SIG-M5 (cell line): ENCODE measurements at places on chromosomes 16 and 17.

DNA sequence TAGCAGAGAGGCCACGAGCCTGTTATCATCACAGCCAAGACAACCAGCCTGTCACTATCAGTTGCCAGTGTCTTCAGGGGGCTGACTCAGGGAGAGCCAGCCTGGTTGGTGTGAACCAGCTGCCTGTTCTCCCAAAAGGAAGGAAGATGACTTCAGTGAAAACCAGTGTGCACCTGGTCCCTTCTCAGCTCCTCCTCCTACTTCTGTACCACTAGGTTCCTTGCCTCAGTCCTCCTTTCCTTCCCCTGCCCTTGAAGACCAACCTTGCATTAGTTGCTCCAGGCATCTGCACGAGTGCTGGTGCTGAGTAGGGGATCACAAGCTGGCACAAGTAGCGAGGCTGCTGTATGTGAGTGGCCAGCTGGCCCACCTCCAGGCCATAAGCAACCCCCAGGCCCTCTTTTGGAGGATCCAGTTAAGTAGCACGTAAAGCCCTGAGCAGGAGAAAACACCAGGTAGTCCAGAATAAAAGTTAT is 8.5 kb downstream of the TUBG1 start:
- DNase-seq, result no peak

DNA sequence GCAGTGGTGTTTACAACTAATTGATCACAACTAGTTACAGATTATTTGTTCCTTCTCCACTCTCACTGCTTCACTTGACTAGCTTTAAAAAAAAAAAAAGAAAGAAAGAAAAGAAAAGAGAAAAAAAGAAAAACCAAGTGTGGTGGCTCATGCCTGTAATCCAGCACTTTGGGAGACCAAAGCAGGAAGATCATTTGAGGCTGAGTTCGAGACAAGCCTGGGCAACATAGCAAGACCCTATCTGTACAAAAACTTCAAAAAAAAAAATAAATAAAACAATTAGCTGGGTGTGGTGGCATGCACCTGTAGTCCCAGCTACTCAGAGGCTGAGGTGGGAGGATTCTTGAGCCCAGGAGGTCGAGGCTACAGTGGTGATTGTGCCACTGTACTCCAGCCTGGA is 4.2 kb downstream of the SNTB2 start:
- DNase-seq, result no peak

DNA sequence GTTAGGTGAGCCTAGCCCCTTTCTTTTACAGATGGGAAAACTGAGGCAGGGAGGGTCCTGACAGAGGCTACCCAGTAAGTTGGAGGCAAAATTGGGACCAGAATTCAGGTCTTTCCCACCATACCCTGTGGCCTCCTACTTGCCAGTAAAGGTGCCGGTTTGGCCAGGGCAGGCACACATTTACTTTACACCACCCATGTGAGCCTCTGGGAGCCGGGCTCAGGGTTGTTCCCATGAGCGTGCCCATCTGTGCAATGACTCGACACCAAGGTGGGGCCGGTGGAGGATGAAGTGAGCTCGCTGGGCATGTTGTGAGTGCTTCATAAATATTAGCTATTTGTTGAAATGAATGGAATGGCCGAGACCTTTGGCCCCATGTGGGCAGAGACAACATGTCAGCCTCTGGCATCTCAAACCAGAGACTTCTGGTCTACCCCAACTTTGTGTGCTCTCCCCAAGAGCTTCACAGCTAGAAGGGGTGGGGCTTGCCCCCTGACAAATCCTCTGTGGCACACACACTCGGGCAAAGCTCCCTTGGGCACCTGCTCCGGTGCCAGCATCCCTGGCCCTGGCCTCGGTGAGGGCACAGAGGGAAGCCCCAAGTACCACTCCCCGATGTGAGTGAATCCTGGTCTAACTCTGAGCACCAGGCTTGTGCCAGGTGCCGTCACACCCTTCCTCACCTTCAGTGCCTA is 60.1 kb downstream of the SRCIN1 start:
- no peak for DNase-seq

GRCh38 chr16:1731603-1732002 is 25.6 kb downstream of the MAPK8IP3 start:
- DNase-seq, result no peak

GRCh38 chr17:4998732-4999429 is 1.1 kb downstream of the KIF1C start:
- no peak for DNase-seq

GRCh38 chr17:16468428-16468992 is 23.5 kb downstream of the LRRC75A start:
- DNase-seq, result no peak

DNA sequence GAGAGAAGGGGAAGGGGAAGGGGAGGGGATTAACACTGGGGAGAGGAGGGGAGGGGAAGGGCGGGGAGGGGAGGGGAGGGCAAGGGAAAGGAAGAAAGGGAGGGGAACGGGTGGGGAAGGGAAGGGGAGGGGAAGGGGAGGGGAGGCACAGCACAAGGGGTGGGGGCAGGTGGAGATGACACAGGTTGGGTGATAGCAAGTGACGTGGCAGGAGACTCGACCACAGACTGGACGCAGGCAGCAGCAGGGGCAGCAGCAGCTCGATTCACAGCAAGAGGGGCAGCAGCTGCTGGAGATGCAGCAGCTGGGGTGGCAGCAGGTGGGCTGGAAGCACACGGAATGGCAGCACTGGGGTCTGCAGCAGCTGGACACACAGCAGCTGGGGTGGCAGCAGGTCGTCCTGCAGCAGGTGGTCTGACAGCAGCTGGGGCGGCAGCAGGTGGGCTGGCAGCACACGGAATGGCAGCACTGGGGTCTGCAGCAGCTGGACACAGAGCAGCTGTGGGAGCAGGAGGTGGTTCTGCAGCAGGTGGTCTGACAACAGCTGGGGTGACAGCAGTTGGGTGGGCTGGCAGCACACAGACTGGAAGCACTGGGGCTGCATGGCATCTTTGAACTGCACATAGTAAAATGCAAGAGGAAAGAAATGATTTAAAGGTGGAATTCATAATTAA is at the start of gene KRTAP4-16:
Gene KRTAP4-16, minus strand, starts transcription at position 624 of the 674 bp plus-strand sequence. Its CDS starts 0 bp downstream, at position 624.
- DNase-seq, result no peak

DNA sequence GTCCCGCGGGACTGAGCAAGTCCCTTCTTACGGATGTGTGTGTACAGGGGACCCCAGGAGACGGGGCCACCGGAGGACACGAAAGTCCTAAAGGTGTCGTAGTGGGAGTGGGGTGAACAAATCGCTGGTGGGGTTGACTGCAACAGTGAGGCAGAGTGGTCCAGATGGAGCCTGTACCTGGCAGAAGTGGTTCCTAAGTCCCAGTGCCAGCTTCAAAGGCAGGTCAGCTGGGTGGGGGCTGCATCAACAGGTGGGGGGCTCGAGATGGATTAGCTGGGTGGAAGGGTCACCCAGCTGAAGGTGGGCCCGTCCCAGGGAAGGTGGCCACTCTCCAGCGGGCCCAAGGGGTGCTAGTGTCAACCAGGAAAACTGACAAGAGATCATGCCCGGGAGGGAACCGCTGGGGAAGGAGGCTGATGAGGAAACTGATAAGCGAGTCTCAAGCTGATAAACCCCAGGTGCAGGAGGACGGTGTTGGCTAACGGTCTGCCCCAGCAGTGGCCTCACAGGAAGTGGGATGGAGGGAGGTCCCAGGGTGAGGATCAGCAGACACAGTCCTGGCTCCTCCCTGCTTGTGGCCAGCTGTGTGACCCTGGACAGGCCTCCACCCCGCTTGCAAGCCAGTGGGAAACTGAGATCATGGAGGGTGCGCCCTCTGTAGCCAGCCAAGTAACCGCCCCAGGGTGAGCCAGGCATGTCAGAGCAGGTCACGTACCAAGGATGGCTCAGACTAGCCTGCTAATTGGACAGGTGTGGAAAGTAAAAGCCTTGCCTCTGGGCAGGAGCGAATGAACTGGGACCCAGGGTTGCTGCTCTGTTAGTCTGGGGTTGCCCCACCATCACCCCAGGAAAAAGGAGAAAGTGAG is 1.0 kb downstream of the ORAI3 start:
- no peak for DNase-seq

GRCh38 chr16:81445143-81445961 is 744 bp downstream of the CMIP start:
- no peak for DNase-seq

DNA sequence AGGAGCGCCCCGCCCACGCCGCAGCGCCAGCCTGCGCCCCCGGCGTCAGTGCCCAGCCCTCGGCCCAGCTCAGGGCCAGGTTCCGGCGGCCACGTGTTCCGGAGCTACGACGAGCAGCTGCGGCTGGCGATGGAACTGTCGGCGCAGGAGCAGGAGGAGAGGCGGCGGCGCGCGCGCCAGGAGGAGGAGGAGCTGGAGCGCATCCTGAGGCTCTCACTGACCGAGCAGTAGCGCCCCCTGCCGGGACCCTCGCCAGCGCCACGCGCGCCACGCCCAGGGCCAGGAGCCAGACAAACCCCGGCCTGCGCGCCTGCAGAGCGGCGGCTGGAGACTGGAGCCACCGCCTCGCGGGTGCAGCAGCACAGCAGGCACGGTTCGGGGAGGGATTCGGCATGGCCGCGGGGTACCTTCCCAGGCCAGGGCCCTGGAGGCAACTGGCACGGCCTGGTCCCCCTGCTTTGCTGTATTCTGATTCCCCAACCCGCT is 9.3 kb downstream of the CORO6 start:
- no peak for DNase-seq

GRCh38 chr17:31101943-31102342 is 7.2 kb downstream of the NF1 start:
- no peak for DNase-seq

DNA sequence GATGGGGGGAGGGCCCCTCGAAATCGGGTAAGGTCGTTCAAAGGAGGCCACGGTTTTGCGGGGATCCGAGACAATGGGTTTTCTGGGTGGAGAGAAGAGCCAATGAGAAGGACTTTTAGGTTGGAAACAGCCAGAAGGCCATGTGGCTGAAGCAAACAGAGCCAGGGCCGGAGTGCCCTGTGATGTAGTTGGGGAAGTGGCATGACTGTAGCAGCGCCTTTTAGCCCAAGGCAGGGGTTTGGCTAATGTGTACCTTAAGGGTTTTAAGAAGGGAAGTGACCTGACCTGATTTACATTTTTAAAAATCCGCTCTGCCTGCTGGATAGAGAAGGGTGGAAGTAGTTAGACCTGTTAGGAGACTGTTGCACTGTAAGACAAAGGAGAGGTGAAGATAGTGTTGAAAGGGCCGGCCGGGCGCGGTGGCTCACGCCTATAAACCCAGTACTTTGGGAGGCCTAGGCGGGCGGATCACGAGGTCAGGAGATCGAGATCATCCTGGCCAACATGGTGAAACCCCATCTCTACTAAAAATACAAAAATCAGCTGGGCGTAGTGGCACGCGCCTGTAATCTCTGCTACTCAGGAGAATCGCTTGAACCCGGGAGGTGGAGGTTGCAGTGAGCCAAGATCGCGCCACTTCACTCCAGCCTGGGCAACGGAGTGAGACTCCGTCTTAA is 1.0 kb downstream of the LYRM1 start:
- no peak for DNase-seq

GRCh38 chr17:79786930-79787643 is 9.1 kb downstream of the CBX2 start:
- DNase-seq, result no peak

- no peak for DNase-seq
Measured at GRCh38 chr17:77273397-77274085, 132.8 kb downstream of the SEC14L1 start.

GRCh38 chr17:17216776-17217175 is 10.6 kb upstream of the PLD6 start:
- no peak for DNase-seq

DNA sequence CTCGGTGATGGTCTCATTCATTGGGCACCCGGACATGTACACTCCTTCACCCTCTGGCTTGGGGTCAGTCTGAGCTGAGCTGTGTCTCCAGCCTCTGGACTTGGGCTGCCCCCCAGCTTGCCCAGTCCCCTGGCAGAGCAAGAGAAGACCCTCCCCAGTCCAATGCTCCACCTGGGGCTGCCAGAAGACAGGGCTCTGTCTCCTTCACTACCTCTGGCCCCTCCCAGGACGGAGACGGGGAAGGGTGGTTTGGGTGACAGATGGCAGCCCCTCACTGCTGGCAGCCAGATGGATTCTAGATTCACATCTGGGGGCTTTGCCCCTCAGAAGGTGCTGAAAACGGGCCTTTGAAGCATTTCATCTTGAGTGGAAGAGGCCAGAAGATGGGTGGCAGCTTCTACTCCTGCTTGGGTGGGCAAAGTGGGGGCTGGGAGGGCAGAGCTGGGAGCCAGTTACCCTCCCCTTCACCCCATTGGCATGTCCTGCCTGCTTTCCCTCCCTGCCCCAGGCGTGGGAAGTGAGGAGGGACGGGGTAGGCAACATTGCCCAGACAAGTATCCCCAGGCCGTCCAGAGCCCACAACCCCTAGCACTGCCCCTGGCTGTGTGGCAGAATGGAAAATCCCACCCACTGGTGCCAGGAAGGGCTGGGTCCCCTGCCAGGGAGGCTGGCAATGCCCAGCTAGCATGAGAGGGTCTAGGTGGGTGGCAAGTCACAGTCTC is 13.9 kb downstream of the NGFR start:
- DNase-seq, result no peak

DNA sequence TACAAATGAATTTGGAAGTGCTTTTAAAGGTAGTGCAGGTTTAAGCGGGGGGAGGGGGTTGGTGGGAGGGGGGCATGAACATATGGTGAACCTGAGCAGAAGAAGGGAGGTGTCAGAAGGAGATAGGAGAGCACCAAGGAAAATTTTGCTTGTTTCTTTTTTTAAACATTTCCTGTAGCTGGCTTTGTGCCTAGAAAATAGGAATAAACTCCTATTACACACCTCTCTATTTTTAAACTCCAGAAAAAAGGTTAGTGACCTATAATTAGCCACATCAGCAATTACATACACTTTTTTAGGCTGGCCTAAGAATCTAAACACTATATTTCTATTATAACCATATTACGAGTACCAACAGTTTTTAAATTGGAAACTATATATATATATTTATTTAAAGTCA is 159.1 kb downstream of the SKAP1 start:
- no peak for DNase-seq

- no peak for DNase-seq
Measured at GRCh38 chr16:58243528-58244004, 45.7 kb upstream of the CSNK2A2 start.

GRCh38 chr16:84943620-84944019 is 67.7 kb downstream of the ZDHHC7 start:
- DNase-seq, result no peak

DNA sequence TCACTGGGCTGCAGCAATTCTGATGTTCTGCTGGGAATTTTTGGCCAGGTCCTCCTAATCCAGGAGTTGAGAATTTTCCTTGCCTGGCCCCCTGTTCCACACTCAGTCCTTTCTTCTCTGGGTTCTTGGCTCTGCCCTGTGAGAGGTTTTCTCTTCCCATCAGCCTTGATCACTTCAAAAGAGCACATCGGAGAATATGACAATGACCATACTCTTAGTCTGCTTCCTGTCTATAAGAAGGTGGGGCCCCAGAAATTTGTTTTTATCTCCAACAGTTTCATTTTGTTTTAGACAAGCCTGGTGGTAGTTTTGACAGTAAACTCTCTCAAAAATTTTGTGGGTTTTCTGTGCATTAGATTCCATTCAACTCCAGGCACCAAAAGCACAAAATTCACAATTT is 70.7 kb downstream of the C17orf67 start:
- no peak for DNase-seq

GRCh38 chr16:31357324-31358109 is 2.5 kb downstream of the ITGAX start:
- DNase-seq, result no peak

DNA sequence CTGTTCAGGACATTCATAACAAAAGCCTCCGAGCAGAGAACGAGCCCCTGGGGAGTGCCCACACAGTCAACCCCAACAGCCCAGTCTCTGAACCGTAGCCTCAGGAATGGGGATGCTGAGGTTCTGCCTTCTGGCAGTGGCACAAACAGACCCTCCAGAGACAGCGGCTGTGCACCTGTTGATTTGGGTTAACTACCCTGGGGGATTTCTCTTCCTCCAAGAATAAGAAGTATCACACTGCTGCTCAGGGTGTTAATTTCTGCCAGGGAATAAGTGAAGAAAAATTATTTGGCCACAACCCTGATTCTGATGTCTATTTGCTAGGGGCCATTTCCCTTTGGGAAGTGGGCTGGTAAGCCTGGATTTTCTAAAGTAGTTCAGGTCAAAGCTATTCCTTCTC is 51.0 kb upstream of the PIRT start:
- DNase-seq, result no peak
